ENCODE measurements at places on chromosomes 11 and 22. TPM values are rescaled to one million over a fixed set of nuclear protein-coding genes. Genes with fewer than 3 reads are reported as not detected.

DNA sequence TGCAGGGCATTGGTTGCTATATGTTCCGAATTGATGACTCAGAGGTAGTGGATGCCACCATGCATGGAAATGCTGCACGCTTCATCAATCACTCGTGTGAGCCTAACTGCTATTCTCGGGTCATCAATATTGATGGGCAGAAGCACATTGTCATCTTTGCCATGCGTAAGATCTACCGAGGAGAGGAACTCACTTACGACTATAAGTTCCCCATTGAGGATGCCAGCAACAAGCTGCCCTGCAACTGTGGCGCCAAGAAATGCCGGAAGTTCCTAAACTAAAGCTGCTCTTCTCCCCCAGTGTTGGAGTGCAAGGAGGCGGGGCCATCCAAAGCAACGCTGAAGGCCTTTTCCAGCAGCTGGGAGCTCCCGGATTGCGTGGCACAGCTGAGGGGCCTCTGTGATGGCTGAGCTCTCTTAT is 5.4 kb upstream of the TTC36 start:
- no peak for DNase-seq

GRCh38 chr22:27262361-27262760 is 539.2 kb downstream of the MN1 start:
- DNase-seq, result no peak

- DNase-seq, result no peak
Observed at GRCh38 chr11:33643167-33643824, 57.3 kb downstream of the C11orf91 start.

DNA sequence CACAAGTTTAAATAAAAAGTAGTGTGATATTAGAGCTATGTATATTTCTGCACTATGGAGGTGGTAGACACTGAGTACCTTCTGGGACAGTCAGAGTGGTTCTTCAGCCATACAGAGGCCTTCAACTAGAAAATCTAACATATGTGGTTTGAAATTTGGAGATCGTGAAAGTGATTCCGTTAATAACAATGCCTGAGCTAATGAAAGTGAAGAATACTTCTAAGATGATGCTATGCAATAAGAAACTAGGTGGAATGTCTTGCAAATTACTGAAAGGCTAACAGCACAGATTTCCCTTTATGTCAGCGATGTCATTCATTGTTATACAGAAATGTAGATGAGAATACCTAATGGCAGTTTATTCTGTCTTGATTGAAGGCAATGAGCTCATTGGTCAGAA is 1984.7 kb upstream of the RAG2 start:
- DNase-seq, result no peak

GRCh38 chr11:115739878-115740277 is 235.7 kb upstream of the CADM1 start:
- no peak for DNase-seq

DNA sequence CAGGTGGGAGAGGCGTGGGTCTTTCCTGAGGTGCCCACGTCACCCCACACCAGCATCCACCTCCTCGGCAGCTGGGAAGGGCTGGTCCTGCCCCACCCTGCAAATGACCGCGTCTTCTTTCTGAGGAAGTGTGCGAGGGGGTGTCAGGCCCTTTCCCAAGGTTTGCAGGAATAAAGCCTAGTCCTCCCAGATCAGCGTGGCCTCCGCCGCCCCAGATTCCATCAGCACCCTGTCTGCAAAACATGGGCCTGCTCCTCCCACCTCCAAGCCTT is 14.4 kb upstream of the SLC39A13 start:
- DNase-seq, result no peak

Gene CEP164
- total RNA-seq, result 19.6 TPM
